Endothelial cell (in vitro differentiated cells): ENCODE measurements at places on chromosomes 7 and 10.

- DNase-seq = no peak
Observed at GRCh38 chr10:119031496-119032059, 2.1 kb downstream of the NANOS1 start.

DNA sequence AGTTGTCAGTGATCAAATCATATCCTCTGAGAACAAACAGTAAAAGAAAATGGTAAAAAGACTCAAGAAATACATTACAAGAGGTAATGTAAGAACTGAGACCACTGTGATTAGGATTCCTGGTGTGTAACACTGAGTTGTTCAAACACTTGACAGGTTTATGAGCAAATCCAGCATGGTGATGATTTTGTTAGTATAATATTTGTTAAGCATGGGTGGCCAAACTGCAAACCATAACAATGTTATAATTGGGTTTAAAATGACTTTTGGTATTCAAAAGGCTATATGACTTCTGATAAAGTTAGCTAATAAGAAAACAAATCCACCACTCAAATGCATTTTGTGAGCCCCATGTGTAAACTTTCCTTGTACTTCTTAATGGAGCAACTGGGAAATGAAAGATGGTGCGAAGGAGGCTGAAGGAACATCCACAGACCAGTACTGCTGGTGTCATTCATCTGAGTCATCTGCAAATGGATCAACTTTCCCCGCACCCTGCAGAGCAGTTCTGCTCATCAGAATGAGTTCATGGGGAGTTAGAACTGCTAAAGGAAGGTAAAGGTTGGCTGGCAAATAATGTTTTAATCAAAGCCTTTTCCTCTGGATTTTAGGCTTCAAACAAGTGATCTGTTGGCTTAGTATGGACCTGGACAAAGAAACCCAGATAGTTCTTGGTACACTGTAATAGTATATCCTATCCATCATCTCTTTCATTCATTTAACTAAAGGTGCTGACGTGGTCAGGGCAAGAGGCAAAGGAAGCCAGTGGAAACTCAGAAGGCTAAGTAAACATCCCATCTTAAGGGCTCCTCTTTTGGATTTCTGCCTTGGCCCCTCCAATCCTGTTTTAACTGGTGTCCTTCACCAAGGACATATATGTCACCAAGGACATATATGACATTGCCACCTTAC lies 45.0 kb downstream of the AFAP1L2 start:
- DNase-seq = no peak

DNA sequence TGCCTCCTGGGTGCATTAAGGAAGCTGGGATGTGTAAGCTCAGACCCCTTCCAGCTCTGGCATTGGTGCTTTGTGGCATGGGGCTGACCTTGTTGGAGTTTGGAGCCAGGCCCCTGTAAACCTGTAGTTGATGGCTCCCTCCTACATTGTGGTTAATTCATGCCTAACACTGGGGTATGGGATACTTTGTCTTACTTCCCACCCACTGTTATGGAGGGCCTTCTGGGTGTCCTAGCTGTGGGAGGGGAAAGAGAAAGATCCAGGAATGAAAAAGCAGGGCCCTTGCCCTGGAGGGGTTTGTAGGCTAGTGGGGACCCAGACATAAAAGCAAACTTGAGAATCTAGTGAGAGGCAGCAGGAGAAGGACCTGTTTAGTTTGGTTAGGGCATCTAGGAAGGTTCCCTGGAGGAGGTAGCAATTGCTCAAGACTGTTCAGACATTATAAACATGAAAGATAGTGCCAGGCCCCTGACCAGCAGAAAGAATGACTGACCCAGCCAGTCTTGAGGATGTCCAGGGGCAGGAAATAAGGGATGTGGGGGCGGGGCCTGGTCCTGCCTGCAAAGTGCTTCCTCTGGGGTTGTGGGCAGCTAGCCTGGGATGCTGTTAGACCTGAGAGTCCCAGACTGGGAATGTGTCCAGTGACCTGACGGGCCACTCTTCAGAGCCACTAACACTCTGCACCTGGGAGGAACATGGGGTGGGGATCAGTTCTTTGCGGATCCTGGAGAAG lies 6.6 kb downstream of the ADAMTS14 start:
- DNase-seq = no peak

GRCh38 chr7:2941216-2941859 lies 97.2 kb upstream of the GNA12 start:
- no peak for DNase-seq

- DNase-seq = no peak
Observed at GRCh38 chr7:124856299-124856888, 73.2 kb downstream of the POT1 start.

DNA sequence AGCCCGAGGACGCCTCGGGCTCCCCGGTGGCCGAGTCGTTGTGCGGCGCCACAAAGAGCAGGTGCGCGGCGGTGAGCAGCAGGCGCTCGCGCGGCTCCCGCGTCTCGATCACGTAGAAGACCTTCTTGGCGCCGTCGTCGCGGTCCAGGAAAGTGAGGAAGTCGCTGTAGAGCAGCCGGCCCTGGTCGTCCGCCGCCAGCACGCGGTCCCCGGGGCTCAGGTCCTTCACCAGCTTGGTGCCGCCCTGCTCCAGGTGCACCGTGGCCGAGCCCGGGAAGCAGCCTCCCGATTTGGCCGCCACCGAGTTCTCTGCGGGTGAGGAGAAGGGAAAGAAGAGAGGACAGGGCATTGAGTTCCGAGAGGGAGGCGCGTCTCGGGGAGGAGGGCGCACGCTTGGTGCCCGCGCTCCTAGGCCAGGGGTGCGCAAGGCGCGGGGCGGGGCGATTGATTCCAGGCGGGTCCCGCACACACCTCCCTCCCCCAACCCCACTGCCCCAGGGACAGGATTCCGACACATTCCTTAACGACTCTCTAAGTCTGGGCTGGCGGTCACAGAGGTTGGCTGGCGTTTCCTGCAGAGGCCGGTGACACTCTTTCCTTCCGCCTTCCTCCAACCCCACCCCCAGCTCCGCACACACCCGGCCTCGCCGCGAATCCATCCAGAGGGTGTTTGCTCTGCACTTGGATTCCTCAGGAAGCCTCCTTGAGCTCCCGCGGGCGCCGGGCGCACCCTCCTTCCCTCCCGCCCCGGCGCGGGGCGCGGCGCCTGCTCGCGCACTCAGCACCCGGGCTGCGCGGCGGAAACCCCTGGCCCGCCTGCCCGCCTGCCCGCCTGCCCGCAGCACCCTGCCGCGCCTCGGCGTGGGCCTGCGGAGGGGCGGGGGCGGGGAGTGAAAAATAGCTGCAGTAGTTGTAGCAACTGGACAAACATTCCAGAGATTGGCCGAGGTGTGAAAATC lies 8.6 kb downstream of the SHH start:
- DNase-seq = peak; percentile 61

DNA sequence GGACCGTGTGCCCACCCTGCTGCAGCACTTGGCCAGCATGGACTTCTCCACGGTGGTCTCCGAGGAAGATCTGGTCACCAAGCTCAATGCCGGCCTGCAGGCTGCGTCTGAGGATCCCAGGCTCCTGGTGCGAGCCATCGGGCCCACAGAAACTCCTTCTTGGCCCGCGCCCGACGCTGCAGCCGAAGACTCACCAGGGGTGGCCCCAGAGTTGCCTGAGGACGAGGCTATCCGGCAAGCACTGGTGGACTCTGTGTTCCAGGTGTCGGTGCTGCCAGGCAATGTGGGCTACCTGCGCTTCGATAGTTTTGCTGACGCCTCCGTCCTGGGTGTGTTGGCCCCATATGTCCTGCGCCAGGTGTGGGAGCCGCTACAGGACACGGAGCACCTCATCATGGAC lies 1.4 kb downstream of the RBP3 start:
- DNase-seq = no peak

DNA sequence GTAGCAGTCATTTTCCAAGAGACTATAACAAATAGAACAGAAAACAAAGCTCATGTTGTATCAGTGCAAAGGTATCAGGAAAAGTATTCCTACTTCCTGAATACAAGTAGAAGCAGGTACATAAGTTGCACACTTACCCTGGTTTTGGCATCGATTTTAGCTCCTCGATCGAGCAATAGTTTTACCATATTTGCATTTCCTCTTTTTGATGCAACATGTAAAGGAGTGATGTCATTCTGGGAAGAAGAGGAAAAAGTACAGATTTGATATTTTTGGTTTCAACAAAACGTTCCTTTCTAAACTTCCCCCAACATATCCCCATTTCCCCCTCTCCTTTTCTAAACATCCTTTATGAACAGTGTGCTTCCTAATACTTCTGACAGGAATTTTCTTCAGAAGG lies 155.1 kb downstream of the ANK3 start:
- no peak for DNase-seq

DNA sequence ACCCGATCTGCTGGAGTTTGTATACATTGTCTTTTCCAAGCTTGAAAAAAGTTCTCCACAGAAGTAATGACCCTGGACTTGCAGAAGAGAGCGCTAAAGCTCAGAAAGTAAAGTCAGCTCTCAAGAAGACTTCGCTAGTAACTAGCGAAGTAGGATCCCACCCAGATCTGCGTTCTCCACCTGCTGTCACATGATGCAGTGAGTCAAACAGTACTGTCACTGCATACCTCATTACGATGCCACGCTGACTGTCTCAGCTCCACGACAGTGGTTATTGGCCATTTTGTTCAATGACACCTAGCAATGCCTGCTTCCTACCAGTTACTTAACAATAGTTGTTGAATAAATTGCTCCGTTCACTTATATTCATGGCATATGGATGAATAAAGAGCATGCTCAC lies 29.7 kb upstream of the SEC61G start:
- peak; percentile 32 for DNase-seq

GRCh38 chr7:55375237-55375636 lies 10.1 kb downstream of the LANCL2 start:
- no peak for DNase-seq

GRCh38 chr10:79615577-79615976 lies 4.8 kb downstream of the SFTPA1 start:
- DNase-seq = no peak

- DNase-seq = no peak
Observed at GRCh38 chr10:110214371-110214826, 7.0 kb downstream of the MXI1 start.

DNA sequence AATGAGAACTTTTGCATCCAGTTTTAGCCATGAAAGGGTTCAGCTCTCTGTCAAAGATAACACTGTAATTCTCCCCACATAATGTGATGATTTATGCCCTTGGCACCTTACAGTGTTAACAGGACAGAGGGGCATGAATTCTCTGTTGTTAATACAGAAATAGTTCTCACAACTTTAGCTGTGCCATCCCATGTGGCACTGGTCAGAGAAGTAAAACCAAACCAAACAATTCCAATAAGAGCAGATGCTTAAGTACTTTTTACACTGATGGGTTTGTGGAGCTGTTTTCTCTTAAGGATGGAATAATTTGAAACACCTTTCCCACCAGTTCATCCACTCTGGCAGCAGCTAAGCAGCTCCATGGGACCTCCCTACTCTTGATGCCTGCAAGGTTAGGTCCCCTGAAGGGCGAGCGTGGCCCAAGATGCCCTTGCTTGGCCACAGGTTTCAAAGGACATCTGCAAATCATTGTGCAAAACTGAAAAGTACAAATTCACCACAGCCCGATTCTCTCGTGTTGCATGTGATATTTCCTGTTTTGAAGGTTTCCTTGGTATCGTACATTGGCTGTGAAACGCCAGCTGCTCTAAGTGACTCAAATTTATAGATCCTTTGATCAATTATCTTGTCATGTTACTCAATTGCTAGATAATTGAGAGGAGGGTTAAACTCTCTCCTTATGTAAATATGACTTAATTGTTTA lies 82.5 kb upstream of the CREB5 start:
- DNase-seq = no peak

GRCh38 chr7:155869784-155870076 lies 57.5 kb upstream of the SHH start:
- no peak for DNase-seq

GRCh38 chr7:124723012-124723411 lies 42.6 kb downstream of the GPR37 start:
- DNase-seq = no peak

GRCh38 chr7:99762680-99763327 lies 21.2 kb downstream of the CYP3A4 start:
- no peak for DNase-seq

- DNase-seq = no peak
Observed at GRCh38 chr7:107711301-107711700, 32.6 kb upstream of the CBLL1 start.

- DNase-seq = peak; percentile 10
Observed at GRCh38 chr7:80681272-80681885, 42.9 kb downstream of the CD36 start.

DNA sequence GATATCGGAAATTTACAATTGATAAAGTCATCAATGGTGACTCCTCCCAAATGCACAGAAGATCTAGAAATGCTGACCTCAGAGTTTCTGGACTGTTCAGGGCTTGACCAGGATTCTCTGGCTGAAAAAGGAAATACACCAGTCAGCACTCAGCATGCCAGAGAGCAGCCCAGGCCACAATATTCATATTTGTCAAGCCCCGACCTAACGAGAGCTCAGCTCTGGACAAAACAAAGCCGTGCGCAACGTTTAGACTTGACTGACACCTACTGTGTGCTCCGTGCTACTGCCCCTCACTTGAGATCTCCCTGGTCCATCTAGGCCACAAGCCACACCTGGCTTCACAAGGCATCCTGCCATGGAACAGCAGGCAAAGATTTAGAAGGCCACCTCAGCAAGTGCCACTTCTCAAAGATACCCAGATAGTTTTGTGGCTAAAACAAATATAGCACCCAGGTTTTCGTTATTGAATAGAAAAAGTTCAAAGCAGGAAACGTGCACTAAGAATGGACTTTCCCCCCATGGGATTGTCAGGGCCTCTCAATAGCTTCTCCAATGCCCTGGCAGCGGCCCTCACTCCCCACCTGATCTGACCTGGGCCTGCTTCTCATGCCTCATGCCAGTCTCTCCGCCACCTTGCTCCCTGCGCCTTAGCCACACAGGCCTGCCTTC lies 218.3 kb downstream of the FAM107B start:
- no peak for DNase-seq

GRCh38 chr7:91034459-91035368 lies 229.5 kb upstream of the FZD1 start:
- DNase-seq = peak; percentile 66

GRCh38 chr7:80775482-80775881 lies 137.0 kb downstream of the CD36 start:
- DNase-seq = no peak

DNA sequence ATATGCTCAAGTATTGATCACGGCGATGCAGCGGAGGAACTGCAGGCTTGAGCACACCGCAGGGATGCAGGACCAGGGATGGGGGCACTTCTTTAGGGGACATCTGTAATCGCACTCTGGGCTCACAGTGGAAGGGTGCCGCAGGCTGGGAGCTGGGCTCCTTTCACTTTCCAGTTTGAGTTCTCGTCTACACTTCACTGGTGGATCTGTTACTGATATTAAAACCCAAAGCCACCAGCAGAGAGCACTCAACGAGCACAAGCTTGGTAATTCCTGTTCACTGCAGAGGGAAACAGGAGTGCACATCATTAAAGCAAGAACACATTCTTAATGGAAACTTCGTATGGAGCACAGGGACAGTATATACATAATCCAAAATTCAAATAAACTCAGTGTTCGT lies 91.3 kb downstream of the PARD3 start:
- peak; percentile 26 for DNase-seq
